ENCODE measurements at places on chromosomes 5 and 9. TPM values are rescaled to one million over a fixed set of nuclear protein-coding genes. Genes with fewer than 3 reads are reported as not detected.

DNA sequence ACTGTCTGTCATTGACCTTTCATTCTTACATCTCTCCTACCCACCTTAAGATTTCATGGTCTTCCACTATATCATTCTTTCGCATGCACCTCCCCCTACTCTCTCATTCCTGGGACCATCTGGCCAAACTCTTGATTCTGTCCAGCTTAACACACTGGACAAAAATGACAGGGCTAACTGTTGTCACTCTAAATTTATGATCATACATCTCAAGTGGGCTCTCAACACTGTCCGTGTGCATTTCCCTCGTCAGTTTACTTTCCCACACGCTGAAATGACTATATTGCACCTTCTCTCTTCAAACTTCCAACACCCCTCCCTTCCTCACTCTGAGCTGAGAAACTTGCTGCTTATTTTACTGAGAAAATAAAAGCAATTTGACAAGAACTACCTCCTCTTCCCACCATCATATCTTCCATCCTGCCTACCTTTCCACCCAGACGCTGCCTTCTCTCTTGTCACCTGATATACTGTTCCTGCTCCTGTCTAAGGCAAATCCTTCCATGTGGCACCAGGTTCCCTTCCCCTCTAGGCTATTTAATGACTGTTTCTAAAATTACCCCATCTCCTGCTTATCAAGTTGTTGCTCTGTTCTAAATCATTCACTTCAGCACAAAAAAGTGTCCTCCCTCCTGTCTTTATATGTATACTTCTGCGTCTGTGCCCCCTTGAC, 8.1 kb upstream of the KLF9 start:
- no peak for DNase-seq

GRCh38 chr9:71620746-71621145, 147.6 kb downstream of the CEMIP2 start:
- DNase-seq = no peak

DNA sequence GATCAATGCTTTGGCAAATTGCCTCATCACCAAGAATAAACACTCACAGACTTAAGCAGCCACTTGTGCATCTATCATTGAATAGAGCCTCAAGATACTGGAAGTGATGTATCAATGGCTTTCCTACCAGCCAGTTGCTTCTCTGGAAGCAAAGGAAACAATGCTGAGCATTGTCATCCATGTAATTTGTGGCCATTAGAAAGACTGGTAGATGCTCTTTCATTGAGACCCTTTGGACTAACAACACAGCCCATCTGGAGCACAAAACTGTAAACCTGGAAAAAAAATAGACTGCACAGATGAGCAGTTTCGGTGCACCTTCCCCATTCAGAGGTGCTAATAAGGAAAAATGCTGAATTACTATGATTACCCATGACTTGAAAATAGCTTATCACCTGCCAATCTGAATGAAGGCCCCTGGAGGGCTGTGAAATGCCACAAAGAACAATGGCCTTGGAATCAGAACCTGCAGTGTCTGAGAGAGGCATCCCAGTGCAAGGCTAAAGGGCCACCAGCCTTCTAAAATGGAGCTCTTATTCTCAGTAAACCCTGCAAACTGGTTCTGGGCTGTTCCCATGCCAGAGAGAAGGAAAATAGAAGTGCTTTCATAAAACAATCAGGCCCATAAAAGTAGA, 127.5 kb downstream of the RFK start:
- DNase-seq = no peak

GPR21 gene
- not detected for total RNA-seq

GRCh38 chr5:57434227-57434640, 48.4 kb downstream of the ACTBL2 start:
- DNase-seq = no peak

GRCh38 chr5:4447657-4448056, 692.5 kb upstream of the ADAMTS16 start:
- no peak for DNase-seq

SPINK6 gene
- not detected for total RNA-seq

DNA sequence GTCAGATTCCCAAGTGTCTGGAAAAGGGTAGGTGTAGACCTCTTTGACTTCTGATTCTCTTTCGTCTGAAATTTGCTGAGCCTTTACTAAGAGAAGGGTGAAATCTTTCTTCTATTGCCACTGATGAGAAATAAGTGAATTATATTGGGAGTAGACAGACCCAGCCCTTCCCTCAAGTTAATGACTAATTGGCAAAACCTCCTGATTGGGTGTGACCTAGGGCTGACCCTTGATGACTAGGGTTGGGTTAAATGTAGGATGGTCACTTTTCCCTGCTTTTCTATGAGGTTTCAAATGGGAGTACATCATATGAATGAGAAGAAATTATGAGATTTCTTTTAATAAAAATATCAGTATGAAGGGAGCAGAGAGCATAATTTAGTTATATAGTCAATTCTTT, 73.4 kb upstream of the C5orf46 start:
- no peak for DNase-seq

- peak; percentile 82 for DNase-seq
Measured at GRCh38 chr9:13279284-13280141, at the start of gene MPDZ. MPDZ (minus strand) TSS chr9:13279692; CDS start chr9:13250315, 29,377 bp downstream.

- no peak for DNase-seq
Measured at GRCh38 chr5:39700523-39700922, 275.7 kb upstream of the DAB2 start.

DNA sequence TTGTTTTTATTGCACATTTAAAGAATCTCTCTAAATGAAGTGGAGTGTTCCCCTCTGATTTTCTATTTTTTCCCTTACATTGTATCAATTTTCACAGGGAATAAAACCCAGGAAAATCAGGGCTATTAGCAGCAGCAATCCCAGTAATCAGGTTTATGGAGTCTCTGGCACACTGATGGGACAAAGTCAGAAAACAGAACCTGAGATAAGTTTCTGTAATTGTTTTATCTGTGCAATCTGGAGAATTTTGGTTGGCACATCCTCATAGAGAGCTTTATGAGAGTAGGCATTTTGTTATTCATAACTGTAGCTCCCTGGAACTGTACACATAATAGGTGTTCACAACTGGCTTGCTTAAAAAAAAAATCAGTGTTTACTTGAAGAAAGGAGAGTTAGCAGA, 96.9 kb upstream of the IL6ST start:
- no peak for DNase-seq

C9 gene
- not detected for total RNA-seq

- DNase-seq = no peak
Measured at GRCh38 chr9:101408374-101409078, 9.9 kb downstream of the ZNF189 start.

- DNase-seq = no peak
Measured at GRCh38 chr5:40672425-40672824, 7.3 kb upstream of the PTGER4 start.

DNA sequence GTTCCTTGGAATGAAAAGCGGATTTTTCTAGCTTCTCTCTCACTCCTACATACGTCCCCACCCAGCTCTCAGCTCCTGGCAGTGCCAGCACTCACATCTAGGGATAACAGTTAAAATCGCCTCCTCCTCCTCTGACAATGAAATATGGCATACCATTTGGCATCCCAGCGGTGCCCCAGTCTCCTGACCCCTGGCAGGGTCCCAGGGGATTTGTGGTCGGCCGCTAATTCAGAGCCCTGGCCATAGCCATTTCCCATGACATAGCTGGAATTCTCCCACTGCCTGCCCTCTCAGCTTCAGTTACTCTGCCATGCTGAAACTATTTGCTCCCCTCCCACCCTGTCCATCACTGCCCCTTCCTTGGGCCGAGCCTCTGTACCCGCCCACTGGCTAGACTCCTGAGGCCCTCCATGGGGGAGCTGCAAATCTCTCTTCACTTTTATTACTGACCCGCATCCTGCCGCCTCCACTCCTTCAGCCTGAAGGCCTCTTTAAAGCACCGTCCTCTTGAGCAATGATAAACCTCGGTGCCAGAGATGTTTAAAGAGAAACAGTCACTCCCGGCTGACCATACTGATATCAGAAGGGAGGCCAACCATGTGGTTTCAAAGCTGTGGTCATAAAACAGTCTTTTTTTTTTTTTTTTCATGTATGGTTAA, 139.8 kb downstream of the SLIT3 start:
- no peak for DNase-seq

- DNase-seq = no peak
Measured at GRCh38 chr9:73135394-73135793, 16.3 kb upstream of the ANXA1 start.

PDE6A gene
- 0.39 TPM for total RNA-seq

FOXD4L5 gene
- 0.13 TPM for total RNA-seq

- no peak for DNase-seq
Measured at GRCh38 chr9:131697097-131697496, 42.8 kb downstream of the RAPGEF1 start.

IRX1 gene
- not detected for total RNA-seq

Data from A673 (cell line).